CD8-positive, alpha-beta memory T cell (primary cell): ENCODE measurements at places on chromosomes 3 and 15.

DNA sequence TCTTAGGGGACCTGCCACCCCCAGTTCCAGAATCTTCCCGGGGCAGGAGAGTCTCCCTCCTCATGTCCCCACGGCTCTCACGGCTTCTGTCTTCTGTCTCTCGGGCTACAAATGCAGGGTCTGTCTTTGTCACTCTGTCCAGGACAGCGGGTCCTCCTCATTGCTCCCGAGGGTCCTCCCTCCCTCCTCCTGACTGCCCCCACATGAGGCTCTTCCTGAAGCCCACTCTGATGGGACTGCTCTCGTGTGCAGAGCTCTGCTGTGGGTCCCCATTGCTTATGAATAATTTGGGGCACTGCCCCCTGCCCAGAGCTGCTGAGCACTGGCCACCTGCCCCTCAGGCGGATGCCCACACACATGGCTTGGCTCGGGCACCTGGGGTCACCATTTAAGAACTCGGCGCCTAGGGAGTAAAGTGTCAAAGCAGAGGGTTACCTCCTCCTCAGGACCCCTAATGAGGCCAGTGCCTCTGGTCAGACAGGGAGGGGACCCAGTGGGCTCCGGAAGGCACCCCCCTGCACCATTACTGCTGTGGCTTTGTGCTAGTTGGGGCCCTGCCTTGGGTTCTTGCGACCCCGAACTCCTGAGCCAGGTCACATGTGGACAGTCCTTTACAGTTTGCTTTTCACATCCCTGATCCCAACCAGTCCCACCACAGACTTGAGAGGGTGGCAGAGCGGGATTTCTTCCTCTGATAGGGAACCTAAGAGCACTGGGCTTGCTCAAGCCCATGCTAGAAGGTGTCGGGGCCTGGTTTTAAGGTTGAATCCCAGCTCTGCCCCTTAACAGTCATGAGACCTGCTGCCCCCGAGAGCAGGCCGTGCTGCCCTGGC lies 22.1 kb downstream of the HDAC11 start:
- DNase-seq = no peak

GRCh38 chr15:70474471-70475406 lies 288.6 kb downstream of the UACA start:
- peak; percentile 61 for DNase-seq

- DNase-seq = no peak
These were observed 21.6 kb downstream of the SEC61A1 start for GRCh38 chr3:128073807-128074206.

DNA sequence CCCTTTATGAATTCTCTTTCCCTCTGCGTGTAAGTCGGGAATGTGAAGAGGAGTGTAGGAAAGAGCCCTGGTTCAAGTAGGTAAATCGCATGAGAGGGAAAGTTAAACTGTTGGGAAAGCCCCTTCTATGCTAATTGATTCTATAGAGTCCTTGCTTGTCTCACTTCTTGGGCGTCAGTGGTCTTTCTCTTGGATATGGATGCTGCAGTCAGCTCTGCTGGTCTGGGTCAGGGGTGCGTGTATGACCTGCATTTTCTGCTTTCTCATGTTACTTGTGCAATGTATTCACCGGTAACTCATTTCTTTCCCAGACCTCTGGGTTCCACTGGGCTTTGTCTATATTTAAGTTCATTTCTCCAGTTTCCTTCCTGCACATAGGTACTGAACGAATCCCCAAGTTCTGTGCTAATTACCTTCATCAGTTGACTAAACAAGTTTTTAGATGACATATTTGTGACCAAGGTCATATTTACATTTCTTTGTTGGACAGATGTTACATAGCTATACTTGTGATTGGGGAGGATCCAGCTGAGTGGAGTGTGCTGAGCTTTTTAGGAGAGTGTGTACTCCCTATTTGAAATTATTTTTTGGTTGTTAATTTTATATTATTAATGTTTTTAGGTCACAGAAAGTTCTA lies 1.4 kb downstream of the SETD5 start:
- DNase-seq = peak; percentile 29

DNA sequence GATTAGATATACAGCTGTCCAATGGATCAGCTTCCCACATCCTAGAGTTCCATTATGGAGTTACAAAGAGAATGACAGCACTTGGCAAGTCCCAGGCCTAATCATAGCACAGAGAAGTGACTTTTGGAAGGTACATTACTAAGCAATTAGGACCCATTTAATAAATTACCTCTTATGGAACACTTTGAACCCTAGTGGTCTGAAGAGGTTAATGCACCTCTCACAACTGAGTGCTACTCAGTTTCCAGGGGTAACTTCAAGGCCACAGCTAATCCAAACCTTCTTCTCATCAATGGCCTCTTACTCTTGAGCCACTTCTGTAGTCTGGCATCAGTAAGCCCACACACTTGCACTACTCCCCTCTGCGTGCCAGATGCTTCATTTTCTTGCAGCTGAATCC lies 34.9 kb upstream of the MEIS2 start:
- no peak for DNase-seq

DNA sequence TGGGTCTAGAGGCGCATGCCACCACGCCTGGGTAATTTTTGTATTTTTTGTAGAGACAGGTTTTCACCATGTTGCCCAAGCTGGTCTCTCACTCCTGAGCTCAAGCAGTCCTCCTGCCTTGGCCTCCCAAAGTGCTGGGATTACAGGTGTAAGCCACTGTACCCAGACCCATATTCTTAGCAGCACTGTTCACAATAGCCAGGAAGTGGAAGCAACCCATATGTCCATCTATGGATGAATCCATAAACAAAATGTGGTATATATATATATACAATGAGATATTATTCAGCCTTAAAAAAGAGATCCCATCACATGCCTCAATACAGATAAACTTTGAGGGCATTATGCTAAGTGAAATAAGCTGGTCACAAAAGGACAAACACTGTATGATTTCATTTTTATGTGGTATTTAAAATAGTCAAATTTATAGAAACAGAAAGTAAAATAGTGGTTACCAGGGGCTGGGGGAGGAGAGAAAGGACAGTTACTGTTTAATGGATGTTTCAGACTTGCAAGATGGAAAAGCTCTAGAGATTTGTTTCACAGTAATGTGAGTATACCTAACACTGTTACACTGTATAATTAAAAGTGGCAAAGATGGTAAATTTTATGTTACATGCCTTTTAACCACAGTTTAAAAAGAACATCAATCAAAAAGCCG lies 35.7 kb upstream of the GRAMD1C start:
- DNase-seq = no peak
